ENCODE measurements at places on chromosomes 7 and 10.

DNA sequence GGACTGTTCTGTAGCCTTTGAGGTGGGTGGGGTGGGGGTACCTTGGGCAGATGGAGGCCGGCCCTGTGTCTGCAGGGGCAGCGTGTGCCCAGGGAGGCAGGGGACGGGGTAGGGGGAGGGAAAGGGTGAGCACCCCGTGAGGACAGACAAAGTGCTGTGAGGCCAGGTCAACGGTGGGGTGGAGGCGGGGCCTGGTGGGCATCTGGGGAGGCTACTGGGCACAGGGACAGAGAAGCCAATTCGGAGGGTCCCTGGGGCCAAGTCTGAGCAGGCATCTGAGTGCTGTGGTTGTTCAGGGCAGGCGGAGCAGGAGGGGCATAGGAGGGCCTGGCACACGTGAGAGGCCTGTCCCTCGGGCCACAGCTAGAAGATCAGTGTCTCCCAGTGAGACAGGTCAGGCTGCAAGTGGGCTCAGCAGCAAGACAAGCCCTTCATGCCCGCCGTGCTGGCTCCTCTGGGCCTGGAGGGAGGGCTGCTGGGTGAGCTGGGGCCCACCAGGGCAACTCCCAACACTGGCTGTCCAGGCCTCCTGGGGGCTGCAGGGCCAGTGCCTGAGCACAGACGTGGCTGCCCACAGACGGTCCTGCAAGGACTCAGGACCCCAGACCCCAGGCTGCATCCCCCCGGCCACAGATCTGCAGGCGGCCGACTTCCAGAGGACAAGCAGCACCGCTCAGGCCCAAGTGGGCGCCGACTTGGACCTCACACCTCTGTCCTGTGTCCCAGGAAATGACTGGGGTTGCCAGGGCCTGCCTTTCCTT lies 26.4 kb upstream of the KNDC1 start:
- DNase-seq = no peak

GRCh38 chr10:97333601-97334369 lies 744 bp downstream of the FRAT2 start:
- peak; percentile 63 for DNase-seq

DNA sequence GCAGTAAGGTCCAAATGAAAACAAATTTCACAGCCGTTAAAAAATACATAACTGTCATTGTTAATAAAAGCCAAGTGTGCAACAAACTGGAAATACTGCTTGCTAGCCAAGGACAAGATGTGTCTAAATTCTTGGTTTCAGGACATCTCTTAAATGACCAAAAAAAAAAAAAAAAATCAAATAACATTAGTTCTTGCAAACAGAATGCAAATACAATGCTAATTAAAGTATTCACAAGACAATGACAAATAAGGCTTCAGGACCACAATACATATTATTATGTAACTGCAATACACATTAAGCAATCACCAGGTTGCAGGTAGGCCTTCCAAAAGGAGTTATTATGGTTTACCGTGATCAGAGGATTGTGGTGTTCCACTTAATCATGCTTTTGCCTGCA lies 3.6 kb downstream of the ARHGAP21 start:
- no peak for DNase-seq

- DNase-seq = no peak
Observed at GRCh38 chr7:148761499-148762278, 63.0 kb downstream of the CUL1 start.

GRCh38 chr7:141113131-141113530 lies 39.3 kb downstream of the TMEM178B start:
- DNase-seq = no peak

GRCh38 chr10:86393862-86394455 lies 27.4 kb upstream of the GRID1 start:
- DNase-seq = no peak

- DNase-seq = no peak
Observed at GRCh38 chr7:104862719-104863118, 151.3 kb upstream of the KMT2E start.

GRCh38 chr7:37320140-37320847 lies 128.4 kb downstream of the ELMO1 start:
- no peak for DNase-seq

DNA sequence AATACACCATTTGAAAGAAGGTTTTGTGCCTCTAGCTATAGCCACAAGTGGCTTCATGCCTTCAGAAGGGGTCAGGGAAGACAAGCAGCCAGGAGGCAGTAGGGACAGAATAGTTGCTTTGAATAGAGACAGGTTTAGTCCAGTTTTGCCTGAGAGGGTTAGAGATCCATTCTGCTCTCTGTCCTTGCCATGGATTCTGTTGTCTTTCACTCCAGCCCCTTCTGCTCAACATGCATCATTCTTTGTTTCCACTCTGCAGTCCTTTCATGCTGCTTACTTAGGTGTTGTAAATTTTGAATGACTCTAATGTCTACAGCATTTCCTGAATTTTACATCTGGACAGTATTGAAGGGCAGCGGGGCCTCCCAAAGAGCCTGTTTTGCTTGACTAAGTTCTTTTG lies 60.3 kb downstream of the CNTNAP2 start:
- DNase-seq = no peak

- no peak for DNase-seq
Observed at GRCh38 chr7:25722856-25723255, 429.1 kb upstream of the NFE2L3 start.

DNA sequence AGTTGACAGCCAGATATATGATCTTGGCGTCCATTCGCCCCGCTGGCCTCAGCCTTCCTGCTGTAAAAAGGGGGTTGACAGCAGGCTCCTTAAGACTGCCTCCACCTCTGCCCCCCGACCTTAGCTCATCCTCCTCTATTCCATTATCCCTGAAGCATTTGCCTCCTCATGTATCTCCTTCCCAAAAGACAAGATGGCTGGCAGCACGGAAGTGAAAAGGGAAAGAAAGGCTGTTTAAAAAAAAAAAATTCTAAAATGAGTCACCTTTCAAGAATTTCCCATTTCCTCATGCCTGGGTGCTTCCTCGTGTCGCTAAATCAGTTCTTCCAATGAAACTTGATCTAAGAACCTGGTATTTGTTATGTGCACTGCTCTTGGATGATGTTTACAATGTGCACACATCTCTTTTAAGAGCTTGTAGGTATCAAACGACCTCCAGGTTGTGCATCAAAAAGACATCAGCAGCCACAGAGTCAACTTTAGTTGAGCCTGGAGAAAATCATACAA lies 1.7 kb downstream of the SCRN1 start:
- no peak for DNase-seq

DNA sequence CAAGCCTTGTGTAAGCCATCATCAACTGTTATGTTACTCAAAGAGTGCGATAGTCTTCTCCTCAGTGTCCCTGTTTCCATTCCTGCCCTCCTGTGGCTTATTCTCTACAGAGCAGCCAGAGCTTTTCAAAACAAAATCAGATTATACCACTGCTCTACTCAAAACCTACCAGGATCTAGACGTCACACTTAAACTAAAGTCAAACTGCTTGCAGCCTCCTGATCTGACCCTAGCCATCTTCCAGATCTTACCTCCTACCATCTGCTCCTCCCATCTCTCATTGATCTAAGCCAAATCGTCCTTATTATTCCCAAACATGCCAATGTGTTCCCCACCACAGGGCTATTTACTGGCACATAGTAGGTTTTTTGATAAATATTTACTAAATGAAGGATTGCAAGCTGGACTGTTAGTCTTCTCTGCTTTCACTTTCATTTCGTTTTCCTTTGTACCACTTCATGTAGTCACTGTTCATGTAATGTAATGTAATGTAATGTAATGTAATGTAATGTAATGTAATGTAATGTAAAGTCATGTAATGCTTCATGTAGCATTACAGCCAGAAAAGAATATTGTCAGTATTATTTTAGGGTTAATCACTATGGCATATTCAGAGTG lies 116.1 kb downstream of the GPR37 start:
- DNase-seq = no peak

DNA sequence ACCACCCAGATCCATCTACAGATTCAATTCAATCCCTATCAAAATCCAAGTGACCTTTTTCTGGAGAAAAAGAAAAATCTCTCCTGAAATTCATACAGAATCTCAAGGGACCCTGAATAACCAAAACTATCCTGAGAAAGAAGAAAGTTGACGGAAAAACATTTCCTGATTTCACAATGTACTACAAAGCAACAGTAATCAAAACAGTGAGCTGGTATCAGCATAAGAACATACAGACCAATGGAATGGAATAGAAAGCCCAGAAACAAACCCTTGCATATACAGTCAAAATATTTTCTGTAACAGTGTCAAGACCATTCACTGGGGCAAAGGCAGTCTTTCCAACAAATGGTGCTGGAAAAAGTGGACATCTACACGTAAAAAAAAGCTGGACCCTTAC lies 89.9 kb downstream of the JMJD1C start:
- no peak for DNase-seq

DNA sequence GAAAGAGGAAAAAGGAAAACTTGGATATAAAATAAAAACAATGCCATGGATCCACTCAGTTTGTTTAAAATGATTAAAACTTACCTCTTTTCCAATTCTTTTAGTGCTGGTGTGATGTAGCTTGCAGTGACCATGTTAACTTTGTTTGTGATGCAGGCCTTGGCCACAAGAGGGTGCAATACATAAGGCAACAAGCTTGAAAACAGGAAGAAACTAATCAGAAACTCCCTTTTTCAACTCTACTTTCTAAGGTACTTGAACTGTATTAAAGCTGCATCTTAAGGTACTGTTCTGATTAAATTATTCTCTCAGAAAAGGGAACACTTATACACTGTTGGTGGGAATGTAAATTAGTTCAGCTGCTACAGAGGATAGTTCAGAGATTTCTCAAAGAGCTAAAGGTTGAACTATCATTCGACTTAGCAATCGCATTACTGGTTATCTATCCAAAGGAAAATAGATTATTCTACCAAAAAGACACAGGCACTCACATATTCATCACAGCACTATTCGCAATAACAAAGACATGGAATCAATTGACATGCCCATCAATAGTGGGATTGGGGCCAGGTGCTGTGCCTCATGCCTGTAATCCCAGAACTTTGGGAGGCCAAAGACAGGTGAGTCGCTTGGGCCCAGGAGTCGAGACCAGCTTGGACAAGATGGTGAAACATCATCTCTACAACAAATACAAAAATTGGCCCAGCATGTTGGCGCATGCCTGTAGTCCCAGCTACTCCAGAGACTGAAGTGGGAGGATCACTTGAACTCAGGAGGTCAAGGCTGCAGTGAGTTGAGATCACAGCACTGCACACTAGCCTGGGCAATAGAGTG lies 50.9 kb downstream of the AASS start:
- peak; percentile 21 for DNase-seq

GRCh38 chr10:126639084-126639483 lies 31.4 kb downstream of the C10orf90 start:
- no peak for DNase-seq

- DNase-seq = no peak
Observed at GRCh38 chr10:49751636-49752510, 10.2 kb downstream of the OGDHL start.

DNA sequence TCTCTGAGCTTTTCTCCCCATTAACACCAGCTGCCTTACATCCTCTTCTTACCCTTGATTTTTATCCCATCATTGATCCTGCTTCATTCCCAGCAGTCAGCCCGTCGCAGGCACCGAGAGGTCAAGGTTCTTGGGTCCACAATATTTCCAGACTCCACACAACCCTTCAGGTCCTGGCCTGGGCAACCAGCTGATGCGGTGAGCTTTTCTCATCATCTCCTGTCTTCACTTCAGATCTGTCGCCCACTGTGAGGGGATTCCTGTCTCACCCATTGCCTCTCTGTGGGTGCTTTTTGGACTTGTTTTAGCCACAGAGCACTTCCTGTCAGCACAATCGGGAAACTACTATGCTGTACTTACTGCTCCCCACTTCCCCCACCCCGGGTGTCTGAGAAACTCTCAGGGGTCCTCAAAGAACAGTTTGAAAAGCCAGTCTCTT lies 8.4 kb upstream of the PVRIG start:
- no peak for DNase-seq

DNA sequence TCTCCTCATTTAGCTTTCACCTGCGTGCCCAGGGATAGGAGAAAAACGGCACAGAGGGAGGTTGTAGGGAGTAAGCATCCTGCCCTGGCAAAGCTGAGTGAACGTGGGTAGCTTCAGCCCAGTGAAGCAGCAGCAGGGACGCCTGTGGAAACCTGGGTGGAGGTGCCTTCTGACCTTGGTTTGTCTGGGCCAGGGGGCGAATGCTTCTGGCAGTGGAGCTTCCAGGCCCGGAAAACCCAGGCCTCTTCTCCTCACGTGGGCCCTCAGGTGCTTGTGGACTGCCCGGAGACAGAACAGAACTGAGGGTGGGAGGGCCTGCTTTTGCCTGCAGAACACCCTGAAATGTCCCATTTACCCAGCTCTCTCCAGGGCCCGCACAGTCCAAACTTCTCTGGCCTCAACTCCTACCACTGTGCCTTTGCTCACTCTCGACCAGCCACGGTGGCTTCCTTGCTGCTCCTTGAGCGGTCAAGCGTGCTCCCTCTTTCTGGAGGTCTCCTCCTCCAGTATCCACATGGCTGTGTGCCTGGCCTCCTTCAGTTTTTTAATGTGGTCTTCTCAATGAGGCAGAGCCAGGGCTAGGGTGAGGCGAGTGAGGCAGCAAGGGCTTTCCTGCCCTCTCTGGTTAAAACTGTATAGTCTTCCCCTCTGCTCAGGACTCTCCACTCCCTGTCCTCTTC lies 62.4 kb downstream of the TMEM209 start:
- DNase-seq = no peak

DNA sequence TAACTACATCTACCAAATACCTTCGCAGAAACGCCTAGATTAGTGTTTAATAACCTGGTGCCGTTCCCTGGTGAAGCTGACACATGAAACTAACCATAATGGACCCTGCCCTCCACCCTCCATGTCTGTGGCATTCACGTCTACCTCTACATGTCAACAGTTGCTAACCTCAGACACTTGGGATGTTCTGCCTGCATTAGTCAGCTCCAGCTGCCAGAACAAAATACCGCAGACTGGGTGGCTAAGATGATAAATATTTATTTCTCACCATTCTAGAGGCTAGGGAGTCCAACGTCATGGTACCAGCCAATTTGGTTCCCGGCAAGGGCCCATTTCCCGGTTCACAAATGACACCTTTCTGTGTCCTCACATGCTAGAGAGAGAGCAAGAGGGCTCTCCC lies 118.5 kb upstream of the CHST15 start:
- DNase-seq = no peak

DNA sequence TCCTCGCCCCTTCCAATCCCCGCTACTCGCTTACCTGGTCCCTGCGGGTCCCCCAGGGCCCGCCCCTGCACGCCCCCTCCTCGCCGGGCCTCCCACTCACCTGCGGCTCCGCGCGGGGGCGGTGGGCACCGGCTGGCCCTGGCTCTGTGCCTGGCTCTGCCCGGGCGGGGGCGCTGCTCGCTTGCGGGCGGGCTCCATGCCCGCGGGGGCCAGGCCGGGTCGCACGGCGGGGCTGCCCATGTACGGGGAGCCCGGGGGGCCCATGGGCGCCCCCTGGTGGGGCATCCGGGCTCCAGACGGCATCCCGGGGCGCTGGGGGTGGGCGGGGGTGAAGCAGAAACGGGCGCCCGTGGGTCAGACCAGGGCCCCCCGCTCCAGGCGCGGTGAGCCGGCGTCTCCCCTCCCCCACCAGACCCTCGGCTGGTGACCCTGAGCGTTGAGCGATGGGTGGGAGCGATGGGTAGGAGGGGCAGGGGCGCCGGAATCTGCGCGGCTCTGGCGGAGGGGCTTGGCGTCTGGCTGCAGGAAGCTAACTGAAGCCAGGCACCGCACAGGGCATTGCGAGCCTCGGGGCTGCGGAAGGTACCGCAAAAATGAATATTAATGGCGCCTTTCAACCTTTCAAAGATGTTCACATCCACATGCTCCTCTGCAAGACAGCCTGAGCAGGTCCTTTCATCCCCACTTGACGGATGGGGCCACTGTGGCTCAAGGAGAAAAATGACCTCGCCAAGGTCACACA lies 3.0 kb downstream of the SMARCD3 start:
- DNase-seq = no peak
